ENCODE measurements at places on chromosomes 16 and 17. TPM values are rescaled to one million over a fixed set of nuclear protein-coding genes. Genes with fewer than 3 reads are reported as not detected.

DNA sequence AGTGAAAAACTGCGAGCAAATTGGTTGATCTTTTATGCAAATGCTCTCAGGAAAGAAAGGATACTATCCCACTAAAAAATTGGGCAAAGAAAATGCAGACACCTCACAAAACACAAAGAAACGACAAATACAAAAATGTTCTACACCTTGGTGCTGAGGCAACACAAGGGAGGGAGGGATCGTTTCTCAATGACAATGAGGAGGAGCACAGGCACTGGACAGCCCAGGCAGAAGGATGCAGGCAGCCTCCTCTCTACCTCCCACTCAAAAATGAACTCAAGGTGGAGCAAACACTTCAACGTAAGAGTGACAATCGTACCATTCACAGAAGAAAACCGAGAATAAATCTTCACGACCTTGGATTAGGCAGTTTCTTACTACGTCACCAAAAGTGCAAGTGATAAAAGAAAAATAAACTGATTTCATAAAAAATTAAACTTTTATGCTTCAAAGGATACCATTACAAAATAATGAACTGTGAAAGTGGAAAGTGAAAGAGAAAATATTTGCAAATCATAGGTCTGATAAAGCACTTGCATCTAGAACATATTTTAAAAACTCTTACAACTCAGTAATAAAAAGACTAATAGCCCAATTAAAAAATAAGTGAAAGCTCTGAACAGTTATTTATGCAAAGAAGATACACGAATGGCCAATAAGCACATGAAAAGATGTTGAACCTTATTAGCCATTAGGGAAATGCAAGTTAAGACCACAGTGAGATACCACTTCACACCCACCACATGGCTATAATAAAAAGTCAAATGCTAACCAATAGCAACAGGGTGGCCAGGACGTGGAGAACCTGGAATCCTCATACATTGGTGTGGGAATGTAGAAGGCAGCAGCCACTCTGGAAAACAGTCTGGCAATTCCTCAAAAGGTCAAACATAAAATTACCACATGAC is 80.8 kb upstream of the TRAP1 start:
- DNase-seq, result no peak

CDH11 gene
- total RNA-seq, result 313 TPM

HID1 gene
- total RNA-seq, result 17.1 TPM

SLC13A2 gene
- total RNA-seq, result not detected

DNA sequence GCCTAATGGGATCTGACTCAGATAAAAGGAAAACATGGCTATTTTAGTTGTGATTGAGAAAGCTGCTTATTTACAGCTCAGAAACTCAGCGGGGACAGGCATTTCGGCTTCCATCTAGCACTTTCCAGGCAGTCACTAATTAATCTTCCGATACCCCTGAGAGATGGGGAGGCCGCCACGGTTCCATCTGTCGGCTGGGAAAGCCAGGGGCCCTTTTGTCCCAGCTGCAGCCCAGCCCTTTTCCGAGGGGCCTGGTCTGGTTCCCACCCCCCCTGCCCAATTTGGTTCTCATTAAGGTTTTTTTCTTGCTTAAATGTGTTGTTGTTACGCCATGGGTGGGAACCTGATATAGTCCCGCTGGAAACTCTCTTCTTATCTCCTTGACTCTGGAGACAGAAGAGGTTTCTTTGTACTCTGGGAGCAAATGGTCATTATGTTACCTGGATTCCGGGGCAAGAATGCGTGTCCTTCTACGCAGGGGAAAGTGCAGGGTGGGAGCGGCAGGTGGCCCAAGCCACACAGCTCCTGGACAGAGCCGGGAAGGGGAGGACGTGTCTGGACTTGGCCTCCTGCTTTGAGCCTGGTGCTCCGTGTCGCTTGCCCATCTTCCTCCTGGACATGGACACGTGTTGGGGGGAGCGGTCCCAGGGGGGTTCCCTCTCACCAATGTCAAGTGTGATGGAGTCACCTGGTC is 50.9 kb upstream of the GSE1 start:
- no peak for DNase-seq

DNA sequence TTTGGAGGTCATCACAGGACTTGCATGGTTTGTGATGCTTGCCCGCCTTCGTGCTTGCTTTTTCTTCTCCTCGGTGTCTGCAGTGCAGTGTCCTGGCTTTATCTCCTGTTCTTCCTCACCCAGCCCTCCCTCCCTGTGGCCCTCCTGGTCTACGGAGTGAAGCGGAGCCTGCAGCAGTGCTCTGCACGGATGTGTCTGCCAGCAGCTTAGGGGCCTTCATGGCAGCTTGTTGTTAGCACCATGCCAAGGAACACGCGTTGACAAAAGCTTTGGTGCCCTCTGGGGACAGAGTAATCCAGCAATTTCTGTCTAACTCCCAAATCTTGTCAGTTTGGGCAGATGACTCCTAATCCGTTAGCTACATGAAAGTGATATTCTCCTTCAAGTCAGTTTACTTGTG is 9.9 kb downstream of the DHODH start:
- no peak for DNase-seq

- DNase-seq, result no peak
Measured at GRCh38 chr16:47358816-47359215, 102.0 kb downstream of the ITFG1 start.

CCDC200 gene
- not detected for total RNA-seq

DNA sequence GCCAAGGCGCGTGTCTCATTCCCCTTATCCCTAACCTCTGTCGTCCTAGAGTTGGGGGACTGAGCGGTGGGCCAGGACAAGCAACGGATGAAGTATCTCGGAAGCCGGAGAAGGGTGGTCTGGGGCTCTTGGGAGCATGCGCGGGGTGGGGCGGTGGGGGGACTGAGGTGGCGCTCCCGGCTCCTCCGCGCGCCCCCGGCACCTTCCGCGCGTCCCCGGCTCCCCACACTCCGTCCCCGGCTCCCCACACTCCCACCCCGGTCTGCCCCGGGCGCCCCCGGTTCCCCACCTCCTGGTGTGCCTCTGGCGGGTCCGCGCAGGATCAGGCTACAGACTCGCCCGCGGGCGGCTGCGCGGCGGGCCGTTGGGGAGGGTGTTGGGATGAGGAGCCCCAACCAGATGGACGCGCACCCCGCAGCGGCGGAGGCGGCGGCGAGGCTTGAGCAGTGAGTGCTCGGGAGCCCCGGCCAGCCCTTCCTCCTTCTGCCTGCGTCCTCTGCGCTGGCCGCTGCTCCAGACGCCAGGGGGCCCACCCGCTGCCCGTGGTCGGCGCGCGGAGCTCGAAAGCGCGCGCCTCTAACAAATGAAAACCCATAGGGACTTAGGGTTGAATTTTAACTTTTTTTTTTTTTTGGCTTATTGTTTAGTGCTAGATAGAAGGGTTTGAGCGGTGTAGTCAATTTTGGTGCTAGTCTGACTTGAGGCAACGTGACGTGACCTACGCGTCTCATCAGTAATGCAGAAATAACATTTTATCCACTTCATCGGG is 5.6 kb upstream of the CRYM start:
- peak; percentile 47 for DNase-seq

- no peak for DNase-seq
Measured at GRCh38 chr16:65570261-65570660, 448.4 kb upstream of the CDH11 start.

GRCh38 chr16:87035053-87035452 is 282.1 kb downstream of the C16orf95 start:
- no peak for DNase-seq

FBXL16 gene
- 4.5 TPM for total RNA-seq

DNA sequence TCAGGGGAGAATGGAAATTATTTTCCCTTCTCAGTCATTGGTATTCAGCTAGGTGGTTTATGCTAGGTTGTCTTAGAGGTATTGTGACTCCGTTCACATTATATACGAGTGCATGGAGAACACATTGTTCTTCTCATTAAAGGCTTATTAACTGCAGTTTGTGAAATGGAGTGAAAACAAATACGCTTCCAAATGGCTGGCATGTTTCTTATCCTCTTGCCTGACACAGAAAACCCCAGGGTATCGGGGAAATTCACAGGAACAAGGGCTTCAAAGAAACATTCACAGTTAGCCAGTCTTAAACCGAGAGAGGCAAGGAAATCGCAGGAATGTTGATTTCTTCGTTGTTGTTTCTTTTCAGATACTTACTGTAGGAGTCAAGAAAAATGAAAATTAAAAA is 1047.9 kb upstream of the RBFOX1 start:
- DNase-seq, result no peak

- no peak for DNase-seq
Measured at GRCh38 chr17:73841431-73842060, 197.3 kb upstream of the SDK2 start.

KRT32 gene
- not detected for total RNA-seq

DNA sequence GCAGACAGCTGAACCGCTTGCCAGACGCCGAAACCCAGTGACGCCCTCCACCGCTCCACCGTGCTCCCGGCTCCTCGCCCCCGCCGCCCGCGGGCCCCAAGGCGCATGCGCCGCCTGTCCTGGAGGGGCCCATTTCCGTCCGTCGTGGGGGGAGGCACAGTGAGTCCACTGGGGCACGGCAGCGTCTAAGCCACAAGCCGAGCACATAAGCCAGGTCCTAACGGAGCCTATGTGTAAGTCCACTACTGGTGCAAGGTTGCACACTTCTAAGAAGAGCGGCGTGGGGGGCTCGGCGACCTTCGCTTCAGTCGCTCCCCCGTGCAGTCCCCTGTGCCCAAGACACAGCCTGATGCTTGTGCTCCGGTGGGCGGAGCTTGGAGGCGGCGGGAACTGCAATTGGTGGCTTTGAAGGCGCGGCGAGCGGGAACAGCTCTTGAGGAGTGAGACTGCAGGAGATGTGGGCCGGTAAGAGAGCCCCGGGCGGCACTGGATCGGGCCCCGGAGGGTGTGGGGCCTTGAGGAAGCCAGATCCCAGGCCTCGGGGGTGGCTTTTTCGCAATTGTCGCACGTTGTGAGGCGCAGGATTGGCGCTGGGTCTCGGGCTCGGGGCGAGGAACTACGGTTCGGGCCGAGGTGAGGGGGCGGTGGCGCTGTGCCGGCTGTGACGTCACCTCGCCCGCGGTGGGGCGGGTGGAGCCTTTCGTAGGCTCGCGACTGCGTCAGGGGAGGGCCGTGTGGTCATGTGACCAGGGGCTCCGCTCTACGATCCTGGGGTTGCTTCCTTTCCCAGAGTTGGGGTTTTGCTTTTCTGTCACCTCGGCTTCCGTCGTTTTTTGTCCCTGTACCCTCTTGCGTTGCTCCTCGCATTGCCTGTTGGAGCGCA is at the start of the genes CENPN and CMC2:
CENPN (plus strand) TSS at position 402 of the 883 bp plus-strand sequence. CDS start 4,726 bp downstream, outside the sequence.
CMC2 (minus strand) TSS at position 73 of the 883 bp plus-strand sequence. CDS start 9,491 bp downstream, outside the sequence.
- DNase-seq, result peak; percentile 88

DNA sequence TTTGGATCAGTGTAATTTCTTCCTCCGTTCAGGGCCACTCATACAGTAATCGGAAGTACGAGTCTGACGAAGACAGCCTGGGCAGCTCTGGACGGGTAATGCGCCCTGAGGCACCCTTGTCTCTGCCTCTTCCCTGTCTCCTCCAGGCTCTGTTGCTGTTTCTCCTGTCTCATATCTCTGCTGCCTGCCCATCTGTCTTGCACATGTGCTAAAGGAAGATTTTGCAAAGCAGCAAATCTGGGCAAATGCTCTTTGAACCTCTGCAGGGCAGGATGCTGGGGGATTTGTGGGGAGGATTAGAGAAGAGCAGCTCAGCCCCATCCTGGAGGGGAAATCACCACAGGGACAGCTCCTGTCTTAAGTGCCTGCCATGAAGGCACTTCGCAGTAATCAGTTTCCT is 32.4 kb upstream of the POLR3E start:
- DNase-seq, result no peak

GRCh38 chr17:33560871-33561270 is 267.8 kb upstream of the ASIC2 start:
- DNase-seq, result no peak
